DMS 273 treated with DMSO at 0.1 percent for 48 hours (cell line): ENCODE measurements at places on chromosomes 6 and 20.

- no peak for DNase-seq
Observed at GRCh38 chr20:11981366-11981947, 63.8 kb downstream of the BTBD3 start.

DNA sequence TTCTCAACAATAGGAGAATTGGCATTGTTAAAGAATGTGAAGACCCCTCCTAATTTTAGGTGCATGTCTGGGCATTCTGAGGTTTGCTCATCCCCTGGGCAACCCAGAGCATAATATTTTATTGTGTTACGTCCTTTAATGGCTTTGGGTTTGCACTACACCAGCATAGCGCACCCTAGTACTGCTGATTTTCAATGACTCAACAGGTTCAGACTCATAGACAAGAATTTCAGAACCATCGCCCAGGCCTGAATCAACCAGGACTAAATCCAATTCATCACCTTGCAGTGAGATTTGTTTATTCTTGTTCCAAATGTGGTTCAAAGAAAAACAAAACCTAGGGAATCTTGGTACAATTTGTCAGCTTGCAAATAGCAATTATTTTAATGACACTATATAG, 137.8 kb upstream of the PHACTR1 start:
- DNase-seq = no peak

GRCh38 chr6:38391206-38391605, 248.5 kb downstream of the BTBD9 start:
- no peak for DNase-seq

GRCh38 chr6:46324706-46325105, 153.9 kb upstream of the ENPP5 start:
- DNase-seq = no peak

- DNase-seq = peak; percentile 45
Observed at GRCh38 chr6:27213544-27214125, 33.9 kb upstream of the PRSS16 start.

DNA sequence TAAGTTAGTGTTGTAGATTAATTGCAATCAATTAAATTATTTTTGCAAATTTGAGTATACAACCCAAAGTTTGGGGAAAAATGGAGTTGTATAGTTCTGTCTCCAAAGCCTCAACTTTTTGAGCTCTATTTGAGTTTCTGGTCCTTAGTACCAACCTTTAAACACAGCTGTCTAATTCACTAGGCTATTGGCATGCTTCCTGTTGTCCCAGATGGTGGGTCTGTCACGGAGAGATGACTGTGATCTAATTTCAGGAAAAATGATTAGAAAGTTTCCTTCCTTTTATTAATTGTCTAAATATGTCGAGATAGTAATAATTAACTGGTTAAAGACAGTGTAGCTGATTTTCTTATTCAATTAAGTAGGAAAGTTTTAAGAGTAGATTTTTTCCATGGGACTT, 109.6 kb downstream of the SCAF8 start:
- DNase-seq = peak; percentile 46

DNA sequence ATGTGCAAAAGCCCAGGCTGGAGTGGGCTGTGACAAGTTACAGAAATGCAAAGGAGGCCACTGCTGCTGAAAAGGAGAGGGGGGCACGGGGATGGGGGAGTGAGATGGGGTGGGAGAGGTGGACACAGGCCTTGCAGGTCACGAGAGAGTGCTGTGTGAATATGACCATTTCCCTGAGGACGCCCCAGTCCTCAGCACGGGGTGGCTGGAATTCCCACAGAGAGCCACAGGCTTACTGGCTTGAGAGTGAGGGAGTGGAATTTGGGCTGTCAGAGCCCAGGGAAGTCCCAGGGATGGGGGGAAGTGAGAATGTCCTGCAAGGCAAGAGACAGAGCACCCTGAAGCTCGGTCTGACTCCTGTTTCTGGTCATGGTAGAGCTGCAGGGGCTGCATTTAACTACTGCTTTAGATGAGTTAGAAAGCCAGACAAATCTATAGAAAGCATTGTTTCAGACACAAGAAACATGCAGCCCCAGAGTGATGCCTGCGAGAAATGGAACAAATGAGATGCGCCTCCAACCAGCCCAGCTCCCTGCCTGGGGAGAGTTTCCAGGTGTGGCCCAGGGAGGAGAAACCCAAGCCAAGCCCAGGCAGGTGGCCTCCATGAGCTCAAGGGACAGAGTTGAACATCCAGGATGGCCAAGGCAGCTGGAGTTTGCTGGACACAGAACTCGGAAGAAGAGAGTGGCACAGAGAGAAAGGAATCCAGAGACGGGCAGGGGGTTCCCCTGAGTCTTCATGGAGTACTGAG, 30.5 kb downstream of the NPEPL1 start:
- DNase-seq = no peak

GRCh38 chr6:138654715-138655634, 118.6 kb upstream of the CCDC28A start:
- no peak for DNase-seq

- DNase-seq = no peak
Observed at GRCh38 chr6:6312901-6313441, 7.5 kb downstream of the F13A1 start.

GRCh38 chr6:106508834-106509233, 120.5 kb downstream of the RTN4IP1 start:
- no peak for DNase-seq

- DNase-seq = no peak
Observed at GRCh38 chr6:45987856-45988255, 27.8 kb downstream of the CLIC5 start.

DNA sequence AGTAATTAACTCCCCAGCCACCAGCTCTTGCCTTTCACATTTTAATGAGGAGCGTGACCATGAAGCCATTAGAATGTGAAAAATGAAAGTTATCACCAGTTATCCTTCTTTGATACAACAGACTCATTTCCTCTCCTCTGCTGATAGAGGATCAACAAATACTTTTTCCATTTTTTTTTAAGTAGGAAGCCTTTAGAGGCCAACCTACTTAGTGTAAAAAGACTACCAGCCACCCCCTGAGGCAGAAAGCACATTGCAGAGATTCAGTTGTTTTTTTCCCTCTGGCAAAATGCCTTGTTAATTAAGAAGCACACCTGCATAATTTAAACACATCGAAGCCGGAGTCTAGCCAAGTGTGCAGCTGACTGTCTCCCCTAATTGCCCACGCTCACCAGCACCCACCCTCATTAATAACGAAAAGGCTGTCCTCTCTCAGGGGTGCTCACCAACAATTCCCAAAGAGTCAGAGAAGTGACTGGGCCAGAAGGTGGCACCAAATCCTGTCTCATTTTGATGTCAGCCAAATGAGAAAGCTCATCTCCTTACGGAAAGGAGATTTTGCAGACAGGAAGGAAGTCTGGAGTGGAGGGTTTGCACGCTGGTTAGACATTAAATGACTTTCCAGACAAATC, 60.9 kb upstream of the MC3R start:
- DNase-seq = no peak

GRCh38 chr6:127481111-127481510, 21.9 kb upstream of the KIAA0408 start:
- DNase-seq = no peak

DNA sequence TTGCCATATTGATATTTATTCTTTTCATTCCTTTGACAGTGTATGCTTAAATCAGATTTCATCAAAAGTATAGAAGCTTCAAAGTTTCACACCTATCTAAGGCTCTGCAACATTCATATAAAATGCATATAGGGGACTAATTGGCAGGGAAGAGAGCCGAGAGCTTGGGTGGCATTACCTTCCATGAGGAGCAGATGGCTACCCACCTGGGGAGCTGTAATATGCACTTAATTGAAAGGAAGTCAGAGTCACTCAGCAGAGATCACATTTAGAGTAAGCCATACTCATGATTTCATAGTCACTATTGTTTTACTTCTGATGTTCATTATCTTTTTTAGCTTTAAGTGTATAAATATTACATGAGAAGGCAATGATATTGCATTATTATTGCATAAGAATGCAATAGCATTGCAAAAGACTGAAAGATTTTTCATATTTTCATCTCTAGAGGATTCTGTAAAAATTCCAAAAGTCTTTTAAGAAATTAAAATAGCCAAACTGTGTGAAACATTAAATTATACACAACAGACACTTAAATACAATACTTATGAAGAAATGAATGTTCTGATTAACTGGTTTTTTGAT, 1305.2 kb downstream of the EPHA7 start:
- peak; percentile 51 for DNase-seq

GRCh38 chr6:31737315-31737990, 1.1 kb upstream of the CLIC1 start:
- DNase-seq = no peak

GRCh38 chr6:166611631-166612030, 15.4 kb downstream of the RPS6KA2 start:
- DNase-seq = no peak

DNA sequence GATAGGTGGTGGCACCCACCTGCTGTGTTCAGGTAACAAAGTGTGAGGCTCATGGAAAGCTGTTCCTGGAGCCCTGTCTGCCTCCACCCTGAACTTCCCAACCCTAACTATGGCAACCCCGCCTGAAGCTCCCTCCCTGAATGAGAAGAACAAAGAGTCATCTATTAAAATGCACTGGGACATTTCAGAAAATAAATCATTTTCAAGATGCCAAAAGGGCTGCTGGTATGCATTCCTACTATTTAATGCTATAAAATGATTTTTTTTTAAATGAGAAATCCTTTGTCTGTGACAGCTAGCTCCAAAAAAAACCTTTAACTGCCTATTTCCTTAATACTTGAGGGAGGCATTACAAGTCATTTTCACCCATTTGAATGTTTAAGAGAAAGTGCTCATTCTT, 84.3 kb upstream of the MRPS10 start:
- DNase-seq = no peak

GRCh38 chr20:18686696-18687095, 98.8 kb downstream of the DTD1 start:
- no peak for DNase-seq

DNA sequence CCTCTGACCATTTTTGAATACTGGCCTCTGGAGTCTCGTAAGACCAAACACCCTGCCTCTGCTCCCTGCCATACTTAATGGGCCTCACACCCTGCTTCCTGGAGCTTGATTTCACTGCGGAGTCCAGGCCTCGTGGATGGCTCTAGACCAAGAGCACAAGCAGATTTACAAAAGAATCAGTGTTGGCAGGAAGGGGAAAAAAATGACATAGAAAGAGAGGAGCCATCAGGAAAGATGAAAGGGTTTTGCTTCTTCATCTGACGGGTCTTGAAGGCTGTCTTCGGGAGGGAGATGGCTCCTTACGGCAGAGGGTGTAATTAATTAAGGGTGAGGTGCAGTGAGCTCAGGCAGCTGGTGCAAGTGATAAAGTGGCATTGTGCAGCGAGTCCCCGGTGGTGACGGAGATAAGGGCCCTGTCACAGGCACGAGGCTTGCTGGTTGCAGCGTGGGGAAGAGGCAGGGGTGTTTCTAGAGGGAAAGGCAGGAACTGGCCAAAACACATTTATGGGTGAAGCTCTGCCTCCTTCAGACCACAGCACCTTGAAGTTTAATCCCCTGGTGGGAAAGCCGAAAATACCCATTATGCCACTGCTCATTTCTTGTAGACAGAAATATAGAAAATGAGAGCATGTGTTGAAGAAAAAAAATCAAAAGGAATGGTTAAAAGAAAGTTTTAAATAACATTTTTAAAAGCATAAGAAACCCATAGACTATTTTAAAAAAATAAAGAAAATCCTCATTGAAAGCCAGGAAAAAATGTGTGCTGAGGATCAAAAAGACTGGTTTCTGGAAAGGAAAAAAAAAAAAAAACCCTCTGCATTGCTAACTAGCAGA, 128.6 kb upstream of the LRFN2 start:
- DNase-seq = no peak

DNA sequence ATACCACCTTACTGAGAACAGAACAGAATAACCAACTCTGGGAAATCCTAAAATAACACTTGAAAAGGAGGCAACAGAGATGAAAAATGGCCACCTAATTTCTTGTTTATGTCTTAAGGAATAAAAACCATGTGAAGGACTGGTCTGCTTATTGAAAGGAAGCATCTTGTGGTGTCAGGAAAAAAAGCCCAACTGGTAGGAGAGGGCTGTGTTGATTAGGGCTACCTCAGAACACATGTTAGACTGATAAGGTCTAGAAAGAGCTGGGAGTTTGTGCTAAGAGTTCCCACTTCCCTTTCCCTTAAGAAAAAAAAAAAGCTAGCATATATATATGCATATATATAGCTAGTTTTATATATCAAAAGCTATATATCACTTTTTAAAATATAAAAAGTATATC, 425.3 kb upstream of the BTBD3 start:
- DNase-seq = no peak

GRCh38 chr6:51099201-51099600, 280.5 kb downstream of the TFAP2B start:
- no peak for DNase-seq

DNA sequence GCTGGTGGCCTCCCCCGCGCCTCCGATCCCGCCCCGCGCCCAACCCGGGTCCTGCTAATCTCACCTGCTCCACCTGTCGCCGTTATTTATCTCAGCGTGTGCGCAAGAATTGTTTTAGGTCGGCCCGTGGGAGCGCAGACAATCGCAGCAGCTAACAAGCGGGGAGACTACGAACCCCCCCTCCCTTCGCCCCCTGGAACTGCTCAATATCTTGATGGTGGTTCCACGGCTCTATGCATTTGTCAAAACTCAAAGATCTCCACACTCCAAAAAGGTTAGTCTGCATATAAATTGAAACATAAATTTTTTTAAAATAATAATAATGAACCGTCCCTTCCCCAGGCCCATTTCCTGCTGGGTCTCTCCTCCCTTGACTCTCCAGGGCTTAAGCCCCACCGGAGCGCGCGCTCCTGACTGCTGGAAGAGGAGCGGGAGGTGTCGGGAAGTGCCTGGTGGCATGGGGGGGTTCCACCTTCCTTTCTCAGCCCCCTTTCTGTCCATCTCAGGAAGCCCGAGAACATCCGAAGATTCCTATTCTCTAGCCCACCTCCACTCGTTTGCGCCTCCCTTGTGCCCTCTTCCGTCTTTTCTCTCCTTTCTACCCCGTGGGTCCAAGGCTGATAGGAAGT, 1.6 kb upstream of the MDGA1 start:
- no peak for DNase-seq

DNA sequence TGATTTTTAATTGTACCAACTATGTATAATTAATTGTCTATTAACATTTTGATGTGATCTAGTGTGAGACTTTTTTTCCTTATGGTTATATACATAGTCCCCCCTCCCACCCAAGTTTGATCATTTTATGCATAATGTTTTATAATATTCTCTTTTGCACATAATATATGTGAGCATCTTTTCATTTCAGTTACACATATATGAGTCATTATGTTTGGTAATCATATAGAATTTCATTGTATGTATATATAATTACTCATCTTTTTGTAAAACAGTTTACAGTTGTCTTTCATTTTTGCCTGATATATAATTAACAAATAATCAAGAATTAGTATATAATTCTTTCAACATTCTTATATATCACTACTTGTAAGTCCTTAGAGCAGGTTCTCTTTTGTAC, 15.0 kb downstream of the RWDD1 start:
- no peak for DNase-seq

GRCh38 chr20:58870293-58871014, 17.9 kb downstream of the GNAS start:
- peak; percentile 23 for DNase-seq

DNA sequence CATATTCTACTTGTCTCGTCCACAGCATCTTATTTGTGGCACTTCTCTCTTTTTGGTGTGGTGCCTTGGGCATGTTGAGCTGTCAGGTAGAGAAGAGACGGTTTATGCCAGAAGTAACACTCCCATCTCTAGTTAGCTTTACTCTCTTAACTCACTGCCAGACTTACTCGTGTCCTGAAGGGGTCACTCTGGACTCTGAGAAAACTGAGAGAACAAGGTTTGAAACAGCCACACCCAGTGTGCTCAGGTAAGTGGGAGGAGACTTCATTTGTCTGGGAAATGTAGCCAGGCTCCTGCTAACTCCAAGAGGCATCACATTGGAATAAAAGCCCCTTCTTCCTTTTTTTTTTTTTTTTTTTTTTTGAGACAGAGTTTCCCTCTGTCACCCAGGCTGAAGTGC, 360.8 kb downstream of the QKI start:
- no peak for DNase-seq
